Activated naive CD4-positive, alpha-beta T cell treated with anti-CD3 and anti-CD28 coated beads, Interleukin-2, amount 50 U/mL, for 16 hours (primary cell): ENCODE measurements at places on chromosomes 2 and 18.
A peak's percentile ranks its signal among the peaks of the same experiment; 100 is the strongest.

DNA sequence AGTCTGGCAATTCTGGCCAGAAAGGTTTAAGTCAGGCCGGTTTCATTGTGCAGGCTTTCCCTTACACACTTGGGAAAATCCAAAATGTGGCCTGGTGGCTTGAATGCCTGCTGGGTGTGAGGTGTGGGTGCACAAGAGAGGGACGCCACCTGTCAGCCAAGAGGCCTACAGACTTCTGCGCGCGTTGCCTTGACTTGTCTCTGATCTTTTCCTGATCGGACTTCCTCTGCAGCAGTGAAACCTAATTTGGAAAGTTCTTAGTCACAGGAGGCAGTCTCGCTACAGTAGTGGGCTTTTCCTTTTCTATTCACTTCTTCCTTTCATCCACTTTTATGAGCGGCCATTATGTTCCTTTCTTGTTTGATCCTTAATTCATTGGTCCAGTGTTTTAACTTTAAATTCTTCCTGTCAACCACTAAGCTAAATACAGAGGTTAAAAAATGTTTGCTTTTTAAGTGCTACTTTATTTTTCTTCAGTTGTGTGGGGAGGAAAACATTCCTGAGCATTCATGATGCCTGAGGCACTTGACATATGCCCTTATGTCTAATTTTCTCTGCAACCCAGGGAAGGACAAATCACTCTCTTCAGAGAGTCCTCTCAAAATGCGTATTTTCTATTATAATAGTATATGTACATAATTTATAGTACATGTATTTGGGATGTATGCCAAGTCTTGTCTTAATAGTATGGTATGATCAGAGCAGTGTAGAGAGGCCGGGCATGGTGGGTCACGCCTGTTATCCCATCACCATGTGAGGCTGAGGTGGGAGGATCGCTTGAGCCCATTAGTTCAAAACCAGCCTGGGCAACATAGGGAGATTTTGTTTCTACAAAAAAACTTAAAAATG lies 128.9 kb downstream of the WDSUB1 start:
- no peak for DNase-seq

GRCh38 chr2:77519164-77519887 lies 2.9 kb downstream of the LRRTM4 start:
- no peak for DNase-seq

DNA sequence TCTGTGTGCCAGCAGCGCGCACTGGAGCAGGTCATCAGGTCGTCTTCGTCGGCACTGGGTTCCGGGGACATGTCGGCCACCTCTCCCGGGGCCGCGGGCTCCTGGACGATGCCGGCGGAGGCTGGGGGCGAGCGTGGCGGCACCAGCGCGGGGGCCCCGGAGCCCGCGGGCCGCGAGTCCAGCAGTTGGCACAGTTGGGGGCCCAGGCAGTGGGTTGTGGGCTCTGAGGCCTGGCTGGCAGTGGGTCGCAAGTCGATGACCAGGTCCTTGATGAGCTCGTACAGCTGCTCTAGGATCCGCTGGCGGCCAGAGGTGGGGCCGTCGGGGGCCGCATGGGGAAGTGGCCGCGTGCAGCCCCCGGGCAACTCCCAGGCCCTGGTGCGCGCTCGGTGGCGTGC lies 300.5 kb downstream of the CCDC74A start:
- no peak for DNase-seq

GRCh38 chr2:240620149-240620731 lies 5.0 kb upstream of the GPR35 start:
- peak; percentile 8 for DNase-seq

DNA sequence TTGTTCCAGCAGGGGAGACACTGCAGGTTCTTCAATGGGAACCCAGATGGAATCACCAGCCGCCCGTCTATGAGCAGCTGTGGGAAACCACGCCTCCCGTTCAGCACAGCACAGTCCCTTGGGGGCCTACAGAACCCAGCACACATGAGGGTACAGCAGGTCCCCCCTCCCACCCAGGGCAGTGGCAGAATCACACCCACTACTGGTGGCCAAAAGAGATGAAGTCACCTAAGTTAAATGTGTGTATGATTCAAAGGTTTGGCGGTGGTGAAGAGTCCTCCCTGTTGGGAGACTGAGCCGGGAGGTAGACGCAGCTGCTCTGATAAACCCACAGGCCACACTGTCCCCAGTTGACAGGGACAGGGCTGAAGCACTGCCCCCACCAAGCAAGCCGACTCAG lies 44.3 kb downstream of the L3MBTL4 start:
- no peak for DNase-seq

DNA sequence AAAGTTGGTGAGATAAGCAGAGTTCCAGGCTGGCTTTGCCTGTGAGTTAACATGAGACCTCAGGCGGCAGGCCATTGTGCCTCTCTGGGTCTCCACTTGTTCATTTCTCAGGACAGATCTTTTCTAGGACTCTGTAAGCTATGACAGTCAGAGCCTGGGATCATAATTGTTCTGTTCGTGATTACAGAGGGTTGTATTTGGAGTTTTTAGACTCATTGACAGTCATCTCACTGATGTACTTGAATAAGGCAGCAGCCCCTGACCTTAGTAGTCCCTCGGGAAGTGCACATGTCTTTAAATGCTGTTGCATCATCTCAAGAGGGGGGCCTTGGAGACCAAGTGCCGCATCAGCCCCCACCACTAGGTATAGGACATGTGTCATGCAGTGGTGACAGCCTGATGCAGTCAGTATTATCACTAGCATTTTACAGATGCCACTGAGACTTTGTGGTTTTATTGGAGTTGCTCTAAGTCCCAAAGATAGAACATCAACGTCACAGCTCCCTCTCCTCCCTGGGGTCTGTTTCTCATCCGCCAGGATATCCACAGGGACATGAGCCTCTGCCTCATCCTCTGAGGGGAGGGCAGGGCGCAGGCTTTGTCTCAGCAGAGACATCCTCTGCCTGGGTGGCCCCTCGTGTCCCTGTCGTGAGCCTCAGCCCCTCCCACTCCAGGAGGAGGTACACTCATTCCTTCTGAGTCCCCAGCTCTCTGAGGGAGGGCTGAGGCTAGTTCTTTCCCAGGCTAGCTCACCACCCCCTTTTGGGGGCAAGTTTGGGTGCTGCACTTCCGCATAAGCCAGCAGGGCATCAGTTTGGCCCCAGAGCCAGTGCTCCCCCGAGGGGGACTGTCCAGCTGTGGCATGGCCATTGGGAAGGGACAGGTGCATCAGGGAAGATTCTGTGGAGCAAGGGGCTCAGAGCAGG lies 14.1 kb downstream of the GLI2 start:
- DNase-seq: no peak

DNA sequence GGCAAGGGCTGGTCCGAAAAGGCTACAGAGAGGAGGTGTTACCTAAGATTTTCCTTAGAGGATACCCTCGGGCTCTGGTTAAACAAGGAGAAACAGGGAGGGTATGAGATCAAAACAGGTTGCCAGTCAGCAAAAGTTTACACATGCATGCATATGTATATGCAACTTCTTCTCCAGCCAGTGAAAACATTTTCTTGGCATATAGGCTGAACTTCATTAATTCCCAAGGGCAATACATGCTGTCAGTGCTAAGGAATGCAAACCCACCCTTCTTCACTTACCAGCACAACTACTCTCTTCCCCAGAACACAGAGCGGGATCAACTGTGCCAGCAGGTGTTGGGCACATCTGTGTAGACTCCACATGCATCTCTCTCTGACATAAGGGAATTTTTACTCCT lies 176.0 kb downstream of the GFPT1 start:
- no peak for DNase-seq

DNA sequence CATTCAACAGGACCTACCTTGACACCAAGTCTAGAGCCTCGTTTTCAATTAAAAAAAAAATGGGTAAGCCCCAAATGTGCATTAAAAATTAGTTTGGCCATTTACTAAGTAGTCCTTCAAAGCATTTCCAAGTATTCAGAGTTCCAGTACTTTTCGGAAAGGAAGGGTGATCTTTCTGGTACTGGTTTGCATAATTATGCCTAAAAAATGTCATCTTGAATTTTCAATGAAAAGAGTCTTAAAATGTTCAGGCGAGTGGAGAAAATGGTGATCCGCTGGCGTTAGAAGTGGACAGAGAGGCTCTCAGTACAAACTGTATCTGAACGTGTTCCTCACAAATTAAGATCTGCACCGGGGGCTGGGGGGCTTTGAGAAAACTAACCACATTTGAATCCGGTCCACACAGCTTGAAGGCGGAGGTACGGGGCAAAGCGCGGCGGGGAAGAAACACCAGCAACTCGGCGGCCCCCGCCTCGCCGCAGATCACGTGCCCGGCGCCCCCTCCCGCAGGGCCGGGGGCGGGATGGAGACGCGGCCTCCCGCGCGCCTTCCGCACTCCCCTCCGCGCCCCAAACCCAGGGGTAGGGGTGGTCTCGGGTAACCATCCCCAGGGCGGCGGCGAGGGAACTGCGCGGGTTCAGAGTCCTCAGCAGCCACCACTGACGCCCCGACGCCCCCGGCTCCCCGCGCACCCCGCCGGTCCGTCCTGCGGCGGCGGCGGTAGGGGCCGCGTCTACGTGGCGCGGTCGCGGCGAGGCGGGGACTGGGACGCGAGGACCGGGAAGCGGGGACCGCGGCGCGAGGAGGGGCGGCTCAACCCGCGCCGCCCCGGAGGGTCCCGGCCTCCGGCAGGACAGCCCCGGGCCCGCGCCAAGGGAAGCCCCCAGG lies 564 bp downstream of the LPIN2 start:
- DNase-seq: peak; percentile 60

GRCh38 chr18:70135604-70136003 lies 69.9 kb downstream of the RTTN start:
- DNase-seq: no peak

DNA sequence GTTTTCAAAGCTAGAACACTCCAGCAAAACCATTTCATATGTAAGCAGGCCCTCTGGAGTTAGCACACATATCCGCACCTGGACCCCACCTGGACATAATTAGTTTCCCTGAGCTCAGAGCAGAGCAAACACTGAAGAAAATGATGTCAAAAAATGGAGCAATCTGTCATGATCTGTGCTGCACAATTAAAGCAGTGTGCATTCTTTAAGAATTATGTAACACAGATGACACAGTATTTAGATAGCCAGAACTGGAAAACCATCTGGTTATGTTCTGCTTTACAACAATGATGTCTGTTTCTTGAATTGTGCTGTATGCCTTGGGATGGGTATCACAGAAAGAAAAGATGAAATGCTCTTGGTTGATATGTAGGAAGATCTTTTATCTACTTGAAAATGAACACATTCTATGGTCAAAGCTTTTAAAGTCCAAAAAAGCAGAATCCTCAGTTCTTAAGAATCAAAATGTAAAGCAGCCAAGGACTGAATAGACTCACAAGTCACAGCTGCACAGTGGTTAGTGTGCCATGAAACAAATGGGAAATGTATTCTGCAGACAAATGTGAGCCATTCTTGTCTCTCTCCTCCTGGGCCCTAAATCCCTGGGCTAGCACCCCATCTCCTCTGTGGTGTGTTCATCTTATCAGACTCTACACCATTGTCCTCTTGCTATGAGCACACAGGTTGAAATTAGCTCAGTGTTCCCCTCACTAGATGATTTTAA lies 36.8 kb downstream of the HRH4 start:
- no peak for DNase-seq

GRCh38 chr2:197576631-197577030 lies 60.8 kb downstream of the MOB4 start:
- DNase-seq: no peak

- no peak for DNase-seq
Measured at GRCh38 chr2:634041-634440, 43.2 kb downstream of the TMEM18 start.

DNA sequence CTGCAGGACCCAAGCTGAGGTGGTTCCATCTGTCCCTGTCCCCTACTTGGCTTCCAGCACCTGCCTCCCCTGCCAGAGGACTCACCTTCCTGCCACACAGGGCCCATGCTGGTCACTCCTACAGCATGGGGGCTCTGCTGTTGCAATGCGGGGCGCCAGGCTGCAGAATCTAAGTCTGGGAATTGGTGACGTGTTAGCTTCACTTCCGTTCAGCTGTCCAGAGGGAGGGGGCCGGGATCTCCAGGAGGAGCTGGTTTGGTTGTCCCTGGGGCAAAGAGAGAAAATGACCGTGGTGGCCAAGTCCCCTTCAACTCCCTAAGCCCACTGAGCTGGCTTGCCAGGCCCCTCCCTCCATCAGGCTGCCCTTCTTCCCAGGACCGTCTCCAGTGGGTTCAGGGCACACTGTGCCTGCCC lies 69.5 kb downstream of the IL1R2 start:
- DNase-seq: no peak

GRCh38 chr2:2867397-2867979 lies 510.1 kb downstream of the EIPR1 start:
- DNase-seq: no peak

GRCh38 chr2:150584081-150584480 lies 96.6 kb upstream of the RND3 start:
- DNase-seq: no peak

- no peak for DNase-seq
Measured at GRCh38 chr18:61394983-61395382, 61.8 kb downstream of the CDH20 start.

GRCh38 chr18:3452750-3453539 lies 3.0 kb downstream of the TGIF1 start:
- no peak for DNase-seq

DNA sequence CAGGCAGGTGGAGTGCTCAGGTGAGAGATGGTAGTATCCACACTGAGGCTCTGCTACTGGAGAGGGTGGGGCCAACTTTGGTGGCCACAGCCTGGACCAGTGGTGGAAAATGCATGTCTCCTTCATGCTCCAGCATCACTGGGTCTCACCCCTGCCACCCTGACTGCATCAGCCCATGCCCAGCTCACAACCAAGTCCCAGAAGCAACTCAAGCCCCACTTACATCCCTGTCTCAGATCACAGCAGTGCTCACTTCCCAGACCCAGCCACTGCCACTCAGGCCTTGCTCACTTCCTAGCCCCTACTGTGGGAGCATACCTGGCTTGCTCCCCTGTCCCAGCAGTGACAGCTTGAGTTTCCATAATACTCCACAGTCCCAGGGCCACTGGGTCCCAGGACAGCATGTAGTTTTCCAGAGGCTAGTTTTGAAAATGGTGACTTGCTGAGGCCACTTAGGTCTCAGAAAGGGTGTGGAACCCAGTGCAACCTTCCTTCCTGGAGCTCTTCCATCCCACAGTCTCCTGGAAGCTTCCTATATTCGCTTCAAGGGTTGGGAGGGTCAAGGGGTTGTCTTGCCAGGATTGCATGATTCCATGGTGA lies 58.8 kb downstream of the GPC1 start:
- DNase-seq: no peak

DNA sequence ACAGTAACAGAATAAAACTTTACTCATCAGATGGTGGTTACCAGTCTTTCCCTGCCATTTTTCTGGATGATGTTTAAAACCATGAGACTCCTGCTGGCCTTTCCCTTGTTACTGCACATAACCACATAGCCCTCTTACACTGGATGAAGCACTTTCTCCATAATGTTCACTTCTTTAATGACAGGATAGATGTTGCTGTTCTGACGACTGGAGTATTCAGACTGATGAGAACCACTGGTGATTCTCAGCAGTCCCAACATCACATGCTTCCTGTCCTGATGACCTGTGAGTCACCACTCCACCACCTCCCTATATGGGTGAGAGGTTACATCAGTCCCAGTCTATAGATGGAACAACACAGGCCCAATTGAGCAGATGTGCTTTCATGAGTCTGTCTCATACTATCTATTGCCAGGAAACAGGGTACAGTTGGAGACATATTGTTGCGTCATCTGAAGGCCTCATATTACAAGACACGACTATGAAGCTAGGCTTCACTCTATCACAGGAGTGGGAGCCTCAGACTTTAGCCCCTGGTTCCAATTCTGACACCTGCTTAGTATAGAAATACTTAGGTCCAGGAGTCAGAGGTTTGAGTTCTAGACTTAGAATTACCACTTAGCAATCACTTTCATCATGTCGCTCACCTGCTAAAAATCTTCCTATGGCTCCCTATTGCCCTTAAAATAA lies 145.7 kb upstream of the KLF7 start:
- no peak for DNase-seq
